ENCODE measurements at places on chromosomes 7 and 10. TPM values are rescaled to one million over a fixed set of nuclear protein-coding genes. Genes with fewer than 3 reads are reported as not detected.

Gene NRP1
- total RNA-seq = 69.4 TPM

Gene SCIN
- under 0.01 TPM for total RNA-seq

Gene ZNF680
- 18.2 TPM for total RNA-seq

Gene PDE6C
- total RNA-seq = not detected

Gene FAM171A1
- total RNA-seq = 7.4 TPM

Gene CFAP46
- total RNA-seq = 0.29 TPM

Gene EIF5AL1
- 0.29 TPM for total RNA-seq

Gene FGL2
- 14.0 TPM for total RNA-seq

Gene SDK1
- total RNA-seq = 10.5 TPM

Gene KCND2
- 4.4 TPM for total RNA-seq

Gene NPSR1
- not detected for total RNA-seq

Gene FKBP9
- total RNA-seq = 301 TPM

Gene GIMAP1
- total RNA-seq = 7.4 TPM

Gene VAX1
- not detected for total RNA-seq

Gene SFMBT2
- 7.7 TPM for total RNA-seq

Gene MICALL2
- 18.4 TPM for total RNA-seq
